ENCODE measurements at places on chromosomes 2 and 18.

DNA sequence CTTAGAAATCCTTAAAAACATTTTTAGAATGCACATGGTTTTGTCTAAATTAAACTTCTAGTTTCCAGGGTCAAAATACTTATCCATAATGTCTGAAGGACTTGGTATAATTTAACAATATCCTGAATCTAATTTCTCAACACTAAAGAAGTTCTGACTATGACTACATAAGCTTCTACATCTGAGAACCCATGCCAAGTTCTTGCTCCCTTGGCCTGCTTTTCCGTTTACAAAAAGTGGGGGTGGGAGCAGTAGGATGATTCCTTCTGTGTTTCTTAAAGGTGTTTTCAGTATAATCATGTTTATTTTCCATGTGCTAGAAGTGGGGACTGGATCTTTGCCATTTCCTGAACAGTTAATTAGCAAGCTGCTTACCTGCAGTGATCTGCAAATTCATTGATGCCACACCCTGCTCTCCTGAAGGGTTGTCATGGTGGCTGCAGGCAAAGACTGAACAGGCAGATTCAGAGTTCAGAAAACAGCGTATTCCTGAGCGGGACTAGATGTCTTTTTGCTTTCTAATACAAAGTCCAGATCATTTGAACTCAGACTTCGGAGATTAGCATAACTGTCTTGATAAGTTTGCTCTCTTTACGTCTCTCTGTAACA lies 36.2 kb downstream of the ADNP2 start:
- no peak for DNase-seq

GRCh38 chr18:13366131-13366530 lies 147.6 kb downstream of the LDLRAD4 start:
- DNase-seq, result no peak

GRCh38 chr2:203484266-203485112 lies 50.6 kb downstream of the RAPH1 start:
- no peak for DNase-seq

- DNase-seq, result no peak
Measured at GRCh38 chr18:7592305-7593071, 25.4 kb downstream of the PTPRM start.

GRCh38 chr2:149180226-149180875 lies 141.9 kb downstream of the LYPD6B start:
- DNase-seq, result no peak

DNA sequence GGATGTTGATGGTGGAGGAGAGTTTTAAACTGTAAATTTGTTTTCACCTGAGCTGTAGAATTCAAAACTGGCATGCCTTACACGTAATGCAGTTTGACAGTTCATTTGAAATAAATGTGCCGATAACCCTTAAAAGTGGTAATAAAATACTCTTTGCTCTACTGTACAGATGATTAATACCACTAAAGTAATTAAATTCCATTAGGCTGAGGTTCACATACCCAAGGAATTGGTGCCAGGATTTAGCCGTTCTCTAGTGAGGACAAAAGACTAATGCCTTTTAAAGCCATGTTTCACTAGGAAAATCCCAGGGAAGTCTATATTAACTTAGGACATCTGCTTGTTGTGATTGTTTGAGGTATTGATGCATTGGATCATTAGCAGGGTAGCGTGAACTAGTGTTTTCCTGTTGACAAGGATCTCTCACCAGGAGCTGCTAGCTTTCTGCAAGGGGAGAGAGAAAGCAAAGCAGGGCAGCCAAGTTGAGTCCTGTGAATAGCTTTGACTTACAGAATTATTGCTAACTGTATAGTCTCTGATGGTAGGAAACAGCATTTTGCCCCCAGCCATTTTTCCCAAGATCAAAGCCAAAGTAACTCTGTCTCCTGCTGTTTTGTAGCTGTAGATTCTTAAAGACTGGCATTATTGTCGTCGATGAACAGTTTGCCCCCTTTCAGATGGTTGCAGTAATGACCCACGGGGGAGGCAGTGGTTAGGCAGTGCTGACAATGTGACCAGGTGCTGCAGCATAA lies 280.9 kb upstream of the FANCL start:
- no peak for DNase-seq

DNA sequence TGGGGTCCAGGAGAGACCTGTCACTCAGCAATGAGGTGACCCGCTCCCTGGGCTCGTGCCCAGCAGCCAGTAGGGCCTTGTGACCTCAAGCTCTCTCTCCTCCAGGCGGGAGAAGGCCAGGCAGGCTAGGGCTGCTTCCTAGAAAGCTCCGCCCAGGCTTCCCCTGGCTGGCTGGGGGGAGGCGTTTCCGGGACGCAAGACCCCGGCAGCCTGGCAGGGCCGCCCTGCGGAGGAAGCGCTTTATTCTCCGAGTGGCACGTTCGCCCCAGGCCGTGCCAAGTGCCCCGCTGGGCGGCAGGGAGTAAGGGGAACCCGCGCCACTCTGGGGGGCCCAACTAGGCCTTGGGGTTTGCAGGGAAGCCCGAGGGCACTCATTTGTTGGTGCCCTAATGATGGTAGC lies 21.2 kb upstream of the EPAS1 start:
- no peak for DNase-seq

DNA sequence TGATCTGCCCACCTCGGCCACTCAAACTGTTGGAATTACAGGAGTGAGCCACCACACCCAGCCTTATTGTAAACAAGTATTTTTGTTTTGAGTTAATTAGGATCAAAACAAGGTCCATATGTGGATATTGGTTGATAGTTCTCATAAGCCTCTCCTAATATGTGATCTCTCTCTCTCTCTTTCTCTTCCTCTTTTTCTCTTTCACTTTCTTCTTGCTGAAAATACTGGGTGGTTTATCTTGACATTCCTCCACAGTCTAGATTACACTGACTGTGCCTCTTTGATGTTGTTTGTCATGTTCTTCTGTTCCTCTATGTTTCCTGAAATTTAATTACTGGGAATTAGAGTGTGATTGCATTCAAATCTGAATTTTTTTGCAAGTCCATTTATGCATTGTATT lies 547.5 kb upstream of the NRXN1 start:
- no peak for DNase-seq

GRCh38 chr2:101272045-101272784 lies 19.5 kb downstream of the CNOT11 start:
- DNase-seq, result no peak

GRCh38 chr2:188291142-188291616 lies 495 bp upstream of the GULP1 start:
- DNase-seq, result no peak

GRCh38 chr2:200525551-200525881 lies 491 bp upstream of the SGO2 start:
- DNase-seq, result no peak

DNA sequence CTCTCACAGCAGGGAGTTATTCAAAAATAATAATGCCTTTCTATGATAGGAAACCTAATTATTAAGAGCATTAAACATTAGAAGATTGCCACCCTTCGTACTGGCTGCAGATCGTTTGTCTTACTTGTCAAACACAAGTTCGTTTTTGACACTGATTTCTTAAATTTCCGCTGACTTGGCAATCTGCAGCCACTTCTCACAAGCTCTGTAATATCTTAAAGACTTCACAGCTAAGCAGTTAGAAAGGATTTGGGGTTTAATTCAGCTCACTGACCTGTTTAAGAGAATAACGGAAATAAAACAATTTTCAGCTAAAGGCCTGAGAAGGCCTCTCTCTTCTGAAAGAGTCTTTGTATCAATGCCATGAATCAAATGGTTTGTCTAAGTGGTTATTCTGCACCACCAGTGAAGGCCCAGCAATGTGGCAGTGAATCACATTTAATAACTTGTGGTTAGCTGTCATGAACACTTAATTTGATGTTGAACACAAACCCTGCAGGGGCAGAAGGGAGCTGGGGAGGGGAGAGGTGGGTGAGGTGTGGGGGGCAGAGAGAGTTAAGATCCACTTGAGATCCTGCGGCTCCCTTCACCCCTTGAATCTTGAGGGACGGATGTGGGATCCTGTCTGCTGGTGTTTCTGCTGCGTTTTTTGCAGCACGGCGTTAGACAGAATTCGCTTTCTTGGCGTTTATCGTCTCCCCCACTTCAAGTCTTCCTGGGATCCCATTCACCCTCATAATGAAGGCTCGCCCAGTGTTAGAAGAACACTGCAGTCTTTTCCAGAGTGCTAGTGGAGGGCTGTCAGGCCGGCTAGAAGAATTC lies 145.4 kb upstream of the SATB2 start:
- DNase-seq, result no peak

- no peak for DNase-seq
Measured at GRCh38 chr2:63893163-63893562, 51.5 kb downstream of the UGP2 start.

DNA sequence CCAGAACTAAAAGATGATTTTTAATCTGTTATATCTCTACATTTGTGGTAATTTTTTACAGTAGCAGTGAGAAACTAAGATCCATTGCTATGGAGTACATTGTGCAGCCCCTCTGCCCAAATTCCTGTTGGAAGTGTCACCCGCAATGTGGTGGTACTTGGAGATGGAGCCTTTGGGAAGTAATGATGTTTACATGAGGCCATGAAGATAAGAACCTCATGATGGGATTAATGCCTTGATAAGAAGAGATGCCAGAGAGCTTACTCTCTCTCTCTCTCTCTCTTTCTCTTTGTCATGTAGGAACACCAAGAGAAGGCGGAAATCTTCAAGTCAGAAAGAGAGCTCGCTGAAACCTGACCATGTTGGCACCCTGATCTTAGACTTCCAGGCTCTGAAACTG lies 535.4 kb downstream of the PID1 start:
- DNase-seq, result no peak

DNA sequence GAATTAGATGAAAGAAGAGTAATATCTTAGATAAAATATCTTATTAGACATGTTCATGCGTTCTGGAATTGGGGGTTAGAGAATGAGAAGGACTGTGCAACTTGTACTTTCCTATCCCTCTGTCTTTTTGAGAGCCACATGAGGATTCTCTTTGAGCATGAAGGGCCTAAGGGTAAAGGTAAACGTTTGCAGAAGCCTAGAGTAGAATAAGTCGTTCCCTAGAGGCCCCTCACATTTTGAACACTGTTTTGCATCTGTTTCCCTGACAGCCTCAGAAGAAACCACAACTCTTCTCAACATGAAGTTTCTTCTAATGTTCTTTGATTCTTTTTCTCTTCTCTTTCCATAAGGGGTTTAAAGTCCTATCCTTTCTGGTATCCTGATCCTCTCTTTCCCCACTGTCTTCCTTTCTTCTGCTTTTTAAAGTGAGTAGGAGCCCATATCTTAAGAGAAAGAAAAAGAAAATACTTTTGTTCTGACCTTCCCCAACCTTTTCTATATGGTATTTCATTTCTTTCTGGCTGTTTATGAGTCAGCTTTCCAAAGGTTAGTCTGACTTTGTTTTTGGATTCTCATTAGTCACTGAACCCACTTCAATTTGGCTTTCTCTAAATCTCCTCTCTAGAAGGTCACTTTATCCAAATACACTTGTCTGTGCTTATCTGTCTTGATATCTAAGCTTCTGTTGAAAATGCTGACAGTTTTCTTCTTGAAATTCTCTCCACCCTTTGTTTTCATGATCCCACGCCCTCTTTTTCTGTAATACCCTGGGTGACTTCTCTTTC lies 34.8 kb downstream of the PPP1R1C start:
- DNase-seq, result no peak

GRCh38 chr2:238122287-238123217 lies 15.9 kb upstream of the KLHL30 start:
- no peak for DNase-seq

DNA sequence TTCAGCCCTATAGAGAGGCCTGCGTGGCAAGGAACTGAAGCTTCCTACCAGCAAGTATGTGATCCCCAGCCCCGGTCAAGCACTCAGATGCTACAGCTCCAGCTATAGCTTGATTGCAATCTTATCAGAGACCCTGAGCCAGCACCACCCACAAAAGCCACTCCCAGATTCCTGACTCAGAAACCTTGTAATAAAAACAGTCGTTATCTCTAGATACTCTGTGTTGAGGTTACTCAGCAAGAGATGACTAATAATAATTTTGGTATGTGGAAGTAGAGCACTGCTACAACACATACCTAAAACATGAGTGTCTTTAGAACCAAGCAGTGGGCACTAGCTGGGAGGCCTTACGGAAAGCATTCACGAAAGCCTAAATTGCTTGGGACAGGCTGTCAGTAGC lies 216.9 kb downstream of the UXS1 start:
- DNase-seq, result no peak

DNA sequence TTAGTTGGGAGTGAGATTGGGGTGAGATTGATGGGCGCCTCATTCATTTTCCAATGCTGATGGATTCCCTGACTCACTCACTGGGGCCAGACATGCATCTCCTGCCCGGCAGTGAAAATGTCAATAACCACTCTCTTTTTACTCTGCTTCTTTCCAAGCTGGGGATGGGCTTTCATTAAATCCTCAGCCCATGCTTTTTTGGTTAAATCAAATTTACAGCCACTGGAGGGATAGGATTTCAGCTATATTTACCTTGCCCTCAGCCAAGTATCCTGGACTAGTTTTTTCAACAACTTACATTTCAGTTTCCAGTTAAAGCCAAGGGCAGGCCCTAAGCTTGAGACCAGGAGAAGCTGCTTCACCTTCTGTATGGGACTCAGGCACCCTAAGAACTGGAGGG lies 162.8 kb downstream of the TSN start:
- DNase-seq, result no peak

- no peak for DNase-seq
Measured at GRCh38 chr2:178125862-178126261, 13.6 kb downstream of the RBM45 start.

DNA sequence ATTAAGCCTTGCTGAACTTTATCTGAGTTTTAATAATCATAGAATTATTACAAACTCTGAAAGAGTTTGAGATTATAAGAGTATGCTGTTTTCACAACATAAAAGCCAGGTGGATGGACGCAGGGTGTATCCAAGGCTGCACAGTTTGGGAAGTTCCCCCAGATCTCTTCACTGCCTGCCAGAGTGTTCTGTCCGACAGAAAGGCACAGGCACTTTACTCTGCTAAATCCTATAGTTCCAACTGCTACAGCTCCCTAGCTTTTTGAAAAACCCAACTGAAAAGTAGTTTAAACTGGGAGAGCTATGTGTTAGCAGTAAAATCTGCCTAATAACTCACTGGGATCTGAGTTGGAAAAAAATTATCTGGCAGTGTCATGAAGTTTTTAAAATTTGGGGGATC lies 38.0 kb downstream of the MFSD6 start:
- no peak for DNase-seq

DNA sequence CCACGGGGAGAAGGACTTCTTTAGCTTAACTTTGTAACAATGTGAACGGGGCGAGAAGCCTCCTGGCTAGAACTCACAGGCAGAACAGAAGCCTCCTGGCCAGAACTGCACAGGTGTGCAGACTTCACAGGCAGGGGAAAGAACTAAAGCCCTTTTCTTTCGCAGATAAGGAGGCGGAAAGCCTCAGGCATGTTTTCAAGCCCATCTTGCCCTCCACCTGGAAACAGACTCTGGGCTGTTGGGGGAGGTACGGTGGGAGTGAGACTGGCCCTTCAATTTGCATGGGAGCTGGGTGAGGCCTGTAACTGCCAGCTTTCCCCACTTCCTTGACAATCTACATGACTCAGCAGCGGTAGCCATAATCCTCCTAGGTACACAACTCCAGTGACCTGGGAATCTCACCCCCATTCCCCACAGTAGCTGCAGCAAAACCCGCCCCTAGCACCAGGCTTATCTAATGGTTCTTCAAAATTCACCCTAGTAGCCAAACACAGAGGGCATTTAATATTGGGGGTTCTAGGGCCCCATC lies 22.9 kb upstream of the ABCA12 start:
- no peak for DNase-seq

Measured in stimulated activated CD4-positive, alpha-beta T cell treated with anti-CD3 and anti-CD28 coated beads, Interleukin-1b, Interleukin-23, amount 100 ng/mL, for 4 hours (primary cell).